H4 (cell line): ENCODE measurements at places on chromosomes 2 and 18. TPM values are rescaled to one million over a fixed set of nuclear protein-coding genes. Genes with fewer than 3 reads are reported as not detected.

GRCh38 chr2:197965756-197966155 is 161.4 kb downstream of the PLCL1 start:
- DNase-seq: no peak

- DNase-seq: no peak
These were observed 36.4 kb downstream of the NEDD4L start for GRCh38 chr18:58080451-58080850.

DNA sequence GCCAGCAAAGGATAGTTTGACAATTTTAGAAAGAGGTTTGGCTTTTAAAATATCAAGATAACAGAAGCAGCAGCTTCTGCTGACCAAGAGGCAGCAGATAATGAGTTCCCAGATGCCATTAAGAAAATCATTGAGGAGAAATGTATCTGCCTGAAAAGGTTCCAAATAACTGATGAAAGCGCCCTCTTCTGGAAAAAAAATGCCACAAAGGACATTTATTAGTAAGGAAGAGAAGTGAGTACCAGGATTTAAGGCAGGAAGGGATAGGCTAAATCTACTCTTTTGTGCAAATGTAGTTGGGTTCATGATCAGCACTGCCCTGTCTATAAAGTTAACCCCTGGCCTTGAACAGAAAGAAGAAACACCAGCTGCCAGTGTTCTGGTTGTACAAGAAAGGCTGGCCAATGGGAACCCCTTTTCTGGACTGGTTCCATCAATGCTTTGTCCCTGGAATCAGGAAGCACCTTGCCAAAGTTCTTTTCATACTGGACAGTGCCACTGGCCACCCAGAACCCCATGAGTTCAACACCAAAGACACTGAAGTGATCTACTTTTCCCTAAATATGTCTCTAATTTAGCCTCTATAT is 40.6 kb downstream of the DHX57 start:
- no peak for DNase-seq

Gene B4GALT6
- total RNA-seq: 6.7 and 9.6 TPM in 2 replicates

DNA sequence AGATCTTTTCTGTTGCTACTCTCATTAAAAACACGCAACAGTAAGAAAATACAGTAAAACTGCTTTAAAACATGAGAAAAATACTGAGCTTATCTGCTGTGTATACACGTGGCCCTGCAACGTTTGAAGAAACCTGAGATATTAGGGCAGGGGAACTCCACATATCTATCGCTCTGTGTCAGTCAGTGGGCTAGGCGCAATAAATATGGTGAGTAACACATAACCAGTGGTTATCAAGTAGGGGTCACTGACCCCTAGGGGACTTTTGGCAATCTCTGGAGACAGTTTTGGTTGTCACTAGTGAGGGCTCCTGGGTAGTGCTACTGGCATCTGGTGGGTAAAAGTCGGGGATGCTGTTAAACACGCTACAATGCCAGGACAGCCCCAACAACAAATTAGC is 14.9 kb downstream of the STAT1 start:
- no peak for DNase-seq

DNA sequence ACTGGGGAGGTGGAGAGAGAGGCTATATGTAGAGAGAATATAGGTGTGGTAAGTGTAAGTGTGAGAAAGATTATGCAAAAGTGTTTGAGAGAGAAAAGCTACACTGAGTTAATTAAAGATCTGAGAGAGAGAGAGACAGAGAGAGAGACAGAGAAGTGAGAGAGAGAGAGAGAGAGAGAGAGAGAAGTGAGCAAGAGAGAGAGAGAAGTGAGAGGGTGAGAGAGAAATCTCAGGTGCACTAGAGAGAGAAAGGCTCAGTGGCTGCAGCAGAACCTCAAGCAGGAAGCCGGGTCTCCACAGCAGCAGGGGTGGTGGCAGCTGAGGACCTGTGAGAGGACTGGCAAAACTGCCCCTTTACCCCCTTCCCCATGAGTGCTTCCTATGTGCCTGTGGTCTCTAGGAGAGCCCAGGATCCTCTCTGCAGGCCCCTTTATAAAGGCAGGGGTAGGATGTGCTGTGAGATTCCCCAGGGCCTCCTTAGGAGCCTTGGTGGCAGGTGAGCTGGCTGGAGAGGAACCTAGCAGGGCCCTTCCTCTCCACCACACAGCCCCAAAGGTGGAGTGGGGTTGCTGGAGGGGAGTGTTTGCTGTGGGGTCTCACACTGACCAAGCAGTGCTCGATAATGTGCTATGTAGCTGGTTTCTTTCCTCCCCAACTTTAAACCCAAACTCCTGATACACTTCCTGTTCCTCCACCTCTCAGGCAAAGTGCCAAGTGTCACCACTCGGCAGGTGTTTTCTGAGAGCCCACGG is 52.6 kb downstream of the SLC4A5 start:
- no peak for DNase-seq

GRCh38 chr18:70387027-70387426 is 98.2 kb downstream of the SOCS6 start:
- DNase-seq: no peak

GRCh38 chr2:46010223-46010924 is 286.8 kb upstream of the EPAS1 start:
- DNase-seq: no peak

GRCh38 chr2:117762454-117762853 is 52.0 kb upstream of the DDX18 start:
- no peak for DNase-seq
